A673 (cell line): ENCODE measurements at places on chromosomes 11 and 22. TPM values are rescaled to one million over a fixed set of nuclear protein-coding genes. Genes with fewer than 3 reads are reported as not detected.

DNA sequence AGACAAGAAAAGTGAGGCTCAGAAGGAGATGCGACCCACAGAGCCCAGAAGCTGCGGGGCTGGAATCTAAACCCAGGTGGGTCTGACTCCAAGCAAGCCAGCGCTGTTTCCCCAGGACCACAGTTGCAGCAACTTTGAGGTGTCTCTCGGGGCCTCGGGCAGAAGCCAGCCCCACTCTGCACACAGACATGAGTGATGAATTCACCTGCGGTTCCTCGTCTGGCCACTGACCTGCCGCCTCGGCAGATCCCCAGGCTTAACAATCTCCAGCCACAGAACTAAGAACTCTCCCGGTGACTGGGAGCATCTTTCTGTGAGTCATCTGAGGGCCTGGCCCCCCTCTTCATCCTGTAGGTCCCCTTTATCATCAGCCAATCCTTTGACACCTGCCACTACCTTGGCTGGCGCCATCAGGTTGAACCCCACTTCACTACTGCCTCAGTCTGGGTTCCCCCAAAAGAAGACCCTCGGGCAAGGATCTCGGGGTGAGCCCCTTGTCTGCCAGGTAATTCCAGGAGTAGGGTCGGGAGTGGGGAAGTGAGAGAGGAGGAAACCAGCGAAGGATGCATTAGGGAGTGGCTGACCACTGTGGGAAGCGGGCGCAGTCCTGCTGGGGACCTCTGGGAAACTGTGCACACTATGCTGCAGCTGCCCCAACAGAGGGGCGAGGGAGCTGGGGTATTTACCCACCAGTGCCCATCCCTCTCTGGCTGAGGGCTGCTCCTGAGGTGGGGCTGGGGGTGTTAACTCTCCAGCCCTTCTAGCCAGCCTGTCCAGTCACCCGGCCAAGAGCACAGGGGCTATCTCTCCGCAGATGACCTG is 33.0 kb upstream of the MN1 start:
- no peak for DNase-seq

DNA sequence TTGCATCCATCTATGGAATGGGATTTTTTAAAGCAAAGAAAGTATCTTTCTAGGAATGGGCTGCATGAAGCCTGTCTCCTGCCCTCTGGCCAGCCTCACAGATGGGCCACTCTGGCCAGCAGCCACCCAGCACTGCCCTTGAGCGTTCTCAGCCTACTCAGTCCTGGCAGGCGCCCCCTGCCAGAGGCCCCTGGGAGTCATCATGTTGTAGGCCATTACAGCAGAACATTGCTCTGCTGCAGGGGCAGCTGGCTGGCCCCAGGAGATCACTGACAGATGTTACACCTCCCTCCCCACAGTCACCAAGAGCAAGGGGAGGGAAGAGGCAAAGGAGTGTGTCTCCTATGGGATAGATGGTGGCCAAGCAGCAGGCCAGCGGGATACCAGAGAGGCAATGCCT is 363.7 kb downstream of the NXPE2 start:
- DNase-seq = no peak

- DNase-seq = no peak
Measured at GRCh38 chr11:72239313-72239848, 4.6 kb downstream of the PHOX2A start.

DNA sequence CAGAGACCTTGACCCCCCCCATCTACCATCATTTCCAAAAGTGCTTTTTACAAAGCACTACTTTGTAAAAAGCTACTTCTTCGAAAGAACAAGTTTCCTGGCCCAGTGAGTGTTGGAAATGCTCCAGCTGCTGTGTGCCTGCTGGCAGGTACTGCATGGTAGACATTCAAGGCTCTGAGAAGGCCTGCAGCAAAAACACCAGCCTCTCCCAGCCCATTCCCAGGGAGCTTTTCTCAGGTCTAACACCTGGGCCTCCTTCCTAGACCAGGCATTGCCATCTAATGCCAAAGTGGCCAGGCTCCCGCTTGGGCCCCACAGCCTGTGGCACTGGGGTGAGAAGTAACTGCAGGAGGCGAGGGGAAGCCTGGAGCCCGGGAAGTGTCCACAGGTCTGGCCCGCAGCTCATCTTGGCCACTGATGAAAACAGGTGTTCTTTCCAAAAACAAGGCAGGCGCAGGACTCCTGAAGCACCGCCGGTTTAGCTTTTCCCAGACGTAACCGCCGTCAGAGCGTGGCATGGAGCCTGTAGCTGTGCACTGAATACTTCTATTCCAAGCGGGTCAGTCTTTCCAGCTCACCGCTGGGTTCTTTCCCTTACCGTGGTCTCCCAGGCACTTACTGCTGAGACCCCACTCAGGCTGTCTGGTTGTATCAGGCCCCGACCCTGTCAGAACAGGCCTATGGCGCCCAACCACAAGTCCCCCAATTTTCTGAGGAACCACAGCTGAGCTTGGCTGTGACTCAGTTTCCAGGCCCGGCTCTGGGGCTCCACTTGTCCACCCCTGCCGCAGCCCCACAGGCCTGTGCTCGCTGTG is 1.2 kb upstream of the TCIRG1 start:
- DNase-seq = no peak

DNA sequence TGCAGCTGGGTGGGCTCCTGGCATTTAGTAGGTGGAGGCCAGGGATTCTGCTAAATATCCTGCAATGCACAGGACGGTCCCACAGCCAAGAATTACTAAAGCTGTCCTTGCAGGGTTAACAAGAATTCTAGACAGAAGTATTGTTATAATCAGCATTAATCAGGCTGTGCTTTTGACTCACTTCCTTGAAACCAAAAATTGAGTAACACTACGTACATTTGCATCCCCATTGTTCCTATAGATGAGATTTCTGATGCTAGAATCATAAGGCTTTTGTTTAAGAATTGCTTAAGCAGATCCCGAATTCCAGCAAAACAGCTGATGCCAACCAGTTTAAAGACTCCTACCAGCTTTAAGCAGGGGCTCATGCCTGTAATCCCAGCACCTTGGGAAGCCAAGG is 11.4 kb downstream of the SLC6A5 start:
- no peak for DNase-seq

DNA sequence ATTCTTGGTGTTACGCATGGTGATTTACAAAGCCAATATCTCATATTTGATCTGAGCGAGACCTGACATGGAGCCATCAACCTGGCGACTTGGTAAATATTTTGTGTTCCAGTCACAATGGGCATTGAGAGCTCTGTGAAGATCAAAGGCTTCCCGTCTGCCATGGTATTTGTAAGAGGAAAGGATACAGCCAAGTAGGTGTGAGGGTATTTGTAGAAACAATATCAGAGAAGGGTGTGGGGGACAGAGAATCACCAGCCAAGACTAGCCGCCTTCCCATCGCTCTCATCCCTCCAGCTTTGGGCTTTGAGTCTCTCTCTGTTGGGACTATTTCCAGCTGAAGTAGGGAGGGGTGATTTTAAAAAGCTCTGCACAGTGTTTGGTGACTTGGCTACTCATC is 173.4 kb upstream of the BDNF start:
- DNase-seq = no peak

DNA sequence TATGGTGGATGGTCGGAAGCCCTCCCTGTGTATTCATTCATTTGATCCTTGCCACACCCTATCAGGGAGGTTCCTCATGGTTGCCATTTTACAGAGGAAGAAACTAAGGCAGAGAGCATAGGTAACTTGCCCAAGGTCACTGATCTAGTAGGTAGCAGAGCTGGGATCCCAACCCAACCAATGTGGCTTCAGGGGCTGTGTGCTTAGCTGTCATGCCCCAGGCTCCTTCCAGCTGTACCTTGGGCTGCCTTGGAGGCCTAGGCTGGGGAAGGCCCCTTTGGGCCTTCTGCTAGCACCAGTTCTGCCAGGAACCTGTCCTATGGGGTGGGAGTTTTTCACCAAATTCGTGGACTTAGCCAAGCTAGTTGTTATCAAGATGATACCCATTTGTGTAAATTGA is 8.6 kb downstream of the BAD start:
- no peak for DNase-seq

- DNase-seq = peak; percentile 95
Measured at GRCh38 chr11:44191322-44192016, 96.0 kb downstream of the EXT2 start.

GRCh38 chr11:33970984-33971466 is 79.1 kb upstream of the LMO2 start:
- peak; percentile 96 for DNase-seq

- DNase-seq = no peak
Measured at GRCh38 chr11:86790867-86791849, 9.2 kb upstream of the PRSS23 start.

DNA sequence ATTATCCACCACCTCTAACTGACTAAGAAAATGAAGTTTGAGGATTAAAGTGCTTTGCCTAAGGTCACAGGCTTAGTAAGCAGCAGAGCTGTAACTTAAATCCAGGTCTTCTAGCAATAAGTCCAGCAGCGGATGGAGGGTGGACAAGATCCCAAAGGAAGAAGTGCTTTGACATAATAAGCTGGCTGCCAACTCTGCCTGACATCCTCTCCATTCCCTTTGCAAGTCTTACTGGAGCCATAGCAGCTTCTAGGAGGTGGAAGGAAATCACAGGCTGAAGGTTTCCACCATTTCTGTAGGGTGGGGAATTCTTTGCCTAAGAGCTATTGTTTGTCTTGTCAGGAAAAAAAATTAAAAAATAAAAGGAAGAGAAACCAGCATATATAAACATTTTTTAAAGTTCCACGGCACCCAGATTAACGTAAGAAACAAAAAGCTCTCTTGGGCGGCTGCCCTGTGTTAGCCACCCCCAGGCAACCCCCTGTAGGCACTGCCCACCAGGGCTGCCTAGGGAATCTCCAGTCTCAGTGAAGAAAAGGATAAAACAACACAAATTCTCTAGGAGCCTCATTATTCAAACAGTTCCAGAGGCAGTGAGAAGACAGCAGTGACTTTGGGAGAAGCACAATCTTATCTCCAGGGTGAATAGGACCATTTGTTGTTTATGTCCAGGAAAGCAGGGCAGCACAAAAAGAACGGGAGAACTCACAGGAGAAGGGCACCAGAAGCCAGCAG is 380.8 kb upstream of the CADM1 start:
- DNase-seq = no peak

DNA sequence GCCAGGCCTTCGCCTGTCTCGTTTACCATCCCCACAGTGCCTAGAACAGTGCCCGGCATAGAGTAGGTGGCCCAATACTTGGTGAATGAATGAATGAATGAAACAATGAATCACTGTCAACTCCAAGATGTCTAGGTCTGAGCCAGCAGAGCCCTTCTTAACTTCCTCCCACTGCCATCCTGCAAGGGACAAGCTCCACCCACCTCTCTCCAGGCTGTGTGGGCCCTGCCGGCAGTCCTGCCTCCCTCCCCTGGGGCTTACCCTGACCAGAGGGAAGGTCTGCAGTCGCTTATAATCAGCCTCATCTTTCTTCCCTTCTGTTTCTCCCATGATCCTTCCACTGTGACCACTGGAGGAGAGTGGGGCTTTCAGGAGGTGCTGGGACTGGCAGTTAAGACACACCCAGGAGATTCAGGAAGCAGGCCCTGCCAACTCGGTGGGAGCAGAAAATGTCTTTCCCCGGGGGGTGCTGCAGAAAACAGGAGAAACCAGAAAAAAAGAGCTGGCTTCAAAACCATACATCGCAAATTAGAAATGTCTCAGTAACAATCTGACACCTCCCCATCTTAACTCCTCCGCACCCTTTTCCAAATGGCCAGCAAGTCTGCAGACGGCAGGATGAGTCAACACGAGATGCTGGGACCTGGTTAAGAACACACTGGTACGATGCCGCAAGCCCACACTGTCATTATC is 11.4 kb downstream of the DNAL4 start:
- DNase-seq = peak; percentile 90

GRCh38 chr11:68843703-68844312 is 2.1 kb upstream of the CPT1A start:
- DNase-seq = no peak

DNA sequence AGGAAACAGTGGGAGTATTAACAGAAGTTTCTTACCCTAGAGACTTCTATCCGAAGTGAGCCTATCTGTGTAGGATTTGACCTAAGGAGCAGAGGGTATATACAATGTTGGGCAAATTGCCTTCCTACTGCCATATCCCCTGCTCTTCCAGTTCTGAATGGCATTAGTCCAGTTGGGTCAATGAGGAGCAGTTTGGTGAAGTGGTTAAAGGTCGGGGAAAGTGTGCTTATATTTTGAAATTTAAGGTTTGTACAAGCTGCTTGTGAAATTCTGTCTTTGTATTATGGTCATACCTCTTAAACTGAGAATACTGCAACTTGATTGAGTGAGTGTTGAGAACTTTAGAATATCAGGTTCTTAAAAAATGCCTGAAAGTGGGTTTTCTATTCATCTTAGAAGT is 1.7 kb downstream of the EI24 start:
- no peak for DNase-seq

Gene TBRG1
- total RNA-seq = 37.8 and 44.4 TPM in 2 replicates

Gene GAL3ST3
- total RNA-seq = 1.8 and 2.0 TPM in 2 replicates

Gene RGL4
- total RNA-seq = not detected in 2 replicates

Gene SHISA8
- 1.4 and 1.8 TPM in 2 replicates for total RNA-seq

Gene OSBP2
- total RNA-seq = 1.8 and 2.1 TPM in 2 replicates

Gene NTM
- total RNA-seq = 8.3 and 8.6 TPM in 2 replicates

Gene NAALADL1
- total RNA-seq = 0.50 TPM in 1 of 2 replicates, not detected in the other

Gene MCHR1
- total RNA-seq = not detected in 2 replicates

Gene SPTBN2
- 21.1 and 34.4 TPM in 2 replicates for total RNA-seq

Gene HTATIP2
- 42.8 and 51.6 TPM in 2 replicates for total RNA-seq

Gene YPEL1
- total RNA-seq = 3.6 and 7.5 TPM in 2 replicates

Gene ANKRD49
- 14.6 and 15.5 TPM in 2 replicates for total RNA-seq

Gene KRTAP5-10
- total RNA-seq = not detected in 2 replicates
